Stimulated activated CD4-positive, alpha-beta T cell treated with anti-CD3 and anti-CD28 coated beads, TNF-alpha, amount 100 ng/mL, for 1 hour (primary cell): ENCODE measurements at places on chromosomes 6 and 20.

DNA sequence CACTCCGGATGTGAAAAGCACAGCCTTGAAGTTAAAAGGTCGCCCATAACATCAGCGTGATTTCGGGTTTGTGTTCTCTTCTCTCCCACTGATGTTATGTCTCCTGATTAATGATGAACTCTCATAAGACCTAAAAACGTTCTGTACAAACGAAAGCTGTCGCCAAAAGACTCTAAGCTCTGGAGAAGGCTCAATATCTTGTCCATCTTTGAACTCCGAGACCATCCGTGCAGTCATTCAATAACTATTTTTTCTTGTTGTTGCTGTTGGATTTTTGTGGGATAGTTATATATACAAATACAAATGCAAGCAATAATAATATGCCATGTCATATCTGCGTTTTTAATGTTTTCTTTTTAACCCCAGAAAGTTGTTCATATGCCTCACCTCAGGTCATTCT, 291.8 kb upstream of the MARCKS start:
- no peak for DNase-seq

GRCh38 chr6:14550410-14550809, 432.8 kb downstream of the CD83 start:
- no peak for DNase-seq

DNA sequence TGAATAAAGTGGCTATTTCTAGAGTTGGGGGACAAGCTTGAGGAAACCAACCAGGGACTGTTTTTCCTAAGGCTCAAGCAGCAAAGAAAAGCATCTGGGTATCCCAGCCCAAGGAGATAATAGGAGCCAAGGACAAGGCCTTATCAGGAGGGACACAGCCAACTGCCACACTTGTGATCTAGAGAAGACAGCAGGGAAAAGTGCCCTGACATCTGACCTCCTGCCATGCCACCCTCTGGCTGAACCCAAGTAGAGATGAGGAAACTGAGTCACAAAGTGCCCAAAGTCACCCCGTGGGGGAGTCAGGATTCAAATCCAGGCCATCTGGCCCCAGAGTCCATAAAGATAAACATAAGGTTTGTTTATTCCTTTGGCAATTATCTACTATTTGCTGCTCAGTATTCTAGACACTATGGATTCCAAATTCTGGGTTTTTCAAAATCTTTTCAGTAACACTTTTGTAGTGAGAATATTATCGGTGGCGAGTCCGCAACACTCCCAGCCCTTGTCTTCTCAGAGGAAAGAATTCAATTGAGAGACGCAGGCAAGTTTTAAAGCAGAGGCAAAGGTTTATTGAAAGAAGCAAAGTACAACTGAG, 3.5 kb upstream of the LBP start:
- DNase-seq, result no peak

DNA sequence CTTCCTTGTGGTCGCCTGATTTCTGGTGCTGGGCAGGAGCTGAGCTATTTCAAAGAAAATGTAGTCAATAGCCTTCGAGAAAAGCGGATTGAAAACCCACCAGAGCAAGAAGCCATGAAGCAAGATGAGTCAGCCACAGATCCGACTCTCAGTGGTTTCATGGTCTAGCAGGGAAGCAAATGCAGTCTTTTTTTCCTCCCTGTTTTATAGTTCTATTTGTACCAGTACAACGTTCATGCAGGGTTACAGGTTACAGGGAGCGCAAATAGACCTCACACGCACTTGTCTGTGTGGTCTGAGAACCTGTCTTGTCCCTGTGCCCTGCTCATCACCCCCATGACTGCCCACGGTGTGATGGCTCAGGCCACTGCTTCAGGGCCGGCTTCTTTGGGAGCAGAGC, 309.8 kb upstream of the SUPT3H start:
- no peak for DNase-seq

GRCh38 chr6:37172912-37173492, 3.0 kb downstream of the PIM1 start:
- DNase-seq, result no peak

- no peak for DNase-seq
Measured at GRCh38 chr6:10518557-10519407, 2.4 kb upstream of the GCNT2 start.

GRCh38 chr20:51460163-51460562, 82.4 kb downstream of the NFATC2 start:
- DNase-seq, result no peak
